ENCODE measurements at places on chromosomes 3 and 15.

GRCh38 chr15:48794697-48795134 is 16.2 kb downstream of the CEP152 start:
- DNase-seq: no peak

DNA sequence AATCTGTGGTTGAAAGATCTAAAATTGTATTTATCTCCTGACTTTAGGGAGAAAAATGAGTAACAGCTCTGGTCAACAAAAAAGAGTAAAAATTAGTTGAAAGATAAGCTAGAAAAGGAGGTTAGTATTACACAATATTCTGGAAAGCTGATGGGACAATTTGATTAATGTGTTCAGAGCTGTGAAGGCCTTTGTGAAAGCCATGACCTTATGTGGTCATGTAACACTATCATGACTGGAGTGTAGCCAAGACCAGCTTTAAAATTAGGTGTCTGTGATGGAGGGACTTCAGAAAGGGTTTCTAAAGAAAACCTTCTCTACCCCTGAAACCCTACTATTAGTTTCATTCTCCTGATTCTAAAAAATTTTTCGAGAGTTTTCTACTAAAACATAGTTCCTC is 127.2 kb downstream of the NFKBIZ start:
- DNase-seq: no peak

- no peak for DNase-seq
Measured at GRCh38 chr3:78221300-78221699, 1181.4 kb downstream of the ROBO2 start.

DNA sequence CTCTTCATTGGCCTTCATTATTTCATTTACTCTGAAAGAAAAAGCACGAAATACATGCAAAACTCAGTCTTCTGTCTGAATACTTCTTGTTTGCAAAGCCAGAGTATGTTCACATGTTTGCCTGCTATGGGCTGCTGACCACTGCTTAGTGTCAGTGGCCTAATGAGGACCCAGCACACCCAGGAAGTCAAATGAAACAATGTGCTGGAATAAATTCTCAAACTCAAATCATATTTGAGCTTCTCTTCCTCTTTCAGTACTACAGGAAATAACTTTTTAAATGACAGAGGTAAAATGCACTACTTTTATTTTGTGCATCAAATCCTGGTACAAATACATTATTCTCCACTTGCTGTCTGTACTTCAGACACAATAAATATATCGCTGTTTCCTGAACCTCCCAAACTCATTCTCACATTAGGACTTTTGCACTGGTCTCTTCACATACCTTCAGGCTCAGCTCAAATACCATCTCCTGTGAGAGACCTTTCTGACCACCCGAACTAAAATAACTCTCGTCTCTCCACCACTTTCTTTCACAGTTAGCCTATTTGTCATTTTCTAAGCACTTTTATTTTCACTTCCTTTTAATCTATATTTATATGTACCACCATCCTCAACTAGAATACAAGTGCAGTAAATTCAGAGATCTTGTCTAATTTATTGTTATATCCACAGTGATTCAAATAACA is 176.8 kb downstream of the TUSC7 start:
- no peak for DNase-seq

- no peak for DNase-seq
Measured at GRCh38 chr3:37979541-37980461, 10.8 kb upstream of the VILL start.

DNA sequence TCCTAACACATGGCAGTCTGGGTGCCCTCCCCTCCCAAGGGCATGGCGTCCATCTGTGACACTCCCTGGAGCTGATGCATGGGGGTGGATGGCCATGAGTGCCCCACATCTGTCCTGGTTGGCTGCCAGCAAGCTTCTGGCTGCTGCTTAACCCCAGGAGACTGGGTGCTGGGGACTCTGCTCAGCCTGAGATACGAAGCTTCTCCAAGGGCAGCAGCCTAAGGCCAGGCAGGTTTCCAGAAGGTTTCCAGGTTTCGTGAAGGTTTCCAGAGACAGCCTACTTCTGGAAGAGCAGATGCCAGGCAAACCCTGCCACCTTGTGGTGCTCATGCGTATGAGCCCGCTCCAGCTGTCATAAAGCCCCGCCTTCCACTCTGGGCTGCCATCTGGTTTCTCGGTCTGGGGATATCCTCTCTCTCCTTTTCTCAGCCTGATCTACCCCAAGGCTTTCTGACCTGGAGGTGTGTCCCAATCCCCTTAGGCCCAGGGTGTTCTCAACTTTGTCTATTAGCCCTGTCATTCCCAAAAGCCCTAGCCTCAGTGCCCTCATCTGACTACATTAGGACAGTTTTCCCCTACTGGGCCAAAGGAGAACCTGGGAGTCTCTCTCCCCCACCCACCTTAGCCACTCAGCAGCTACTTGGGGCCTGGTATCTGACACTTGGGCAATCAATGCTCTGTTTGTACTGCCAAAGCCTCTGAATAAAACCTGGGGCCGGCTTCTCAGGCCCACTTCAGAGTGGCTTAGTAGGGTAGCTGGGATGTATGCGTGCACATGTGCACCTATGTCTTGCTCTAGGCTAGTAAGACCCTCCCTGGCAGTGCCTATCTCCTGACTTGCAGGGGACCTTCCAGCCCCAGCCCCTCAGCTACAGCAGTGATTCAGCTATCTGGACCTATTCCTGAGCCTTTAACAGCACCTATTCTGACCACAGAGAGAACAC is 12.0 kb downstream of the MRPL46 start:
- peak; percentile 53 for DNase-seq

DNA sequence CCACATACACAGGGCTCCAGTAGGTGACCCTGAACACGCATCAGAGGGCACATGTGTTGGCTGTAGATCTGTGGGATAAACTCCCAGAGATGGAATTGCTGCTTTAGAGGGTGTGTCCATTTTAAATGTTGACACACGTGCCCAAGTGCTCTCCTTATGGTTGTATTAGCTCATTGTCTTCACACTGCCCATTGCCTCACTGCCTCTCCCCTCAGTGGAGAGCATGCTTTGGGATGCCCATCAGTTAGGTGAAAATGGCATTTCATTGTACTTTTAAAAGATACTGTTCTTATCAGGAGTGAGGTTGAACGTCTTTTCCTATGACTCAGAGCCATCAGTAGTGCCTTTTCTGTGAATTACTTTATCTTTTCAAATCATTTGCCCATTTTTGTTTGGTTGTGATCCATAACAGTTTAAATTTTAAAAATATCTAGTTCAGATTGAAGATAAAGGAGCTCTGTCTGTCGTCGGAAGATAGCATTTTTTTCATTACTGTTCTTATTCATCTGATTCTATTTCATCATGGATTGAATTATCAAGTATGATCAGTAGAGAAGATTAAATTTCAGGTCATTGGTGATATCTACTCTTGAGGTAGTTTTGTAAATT is 120.7 kb downstream of the CHDH start:
- DNase-seq: no peak

GRCh38 chr3:126340943-126341754 is 16.1 kb downstream of the KLF15 start:
- DNase-seq: no peak

DNA sequence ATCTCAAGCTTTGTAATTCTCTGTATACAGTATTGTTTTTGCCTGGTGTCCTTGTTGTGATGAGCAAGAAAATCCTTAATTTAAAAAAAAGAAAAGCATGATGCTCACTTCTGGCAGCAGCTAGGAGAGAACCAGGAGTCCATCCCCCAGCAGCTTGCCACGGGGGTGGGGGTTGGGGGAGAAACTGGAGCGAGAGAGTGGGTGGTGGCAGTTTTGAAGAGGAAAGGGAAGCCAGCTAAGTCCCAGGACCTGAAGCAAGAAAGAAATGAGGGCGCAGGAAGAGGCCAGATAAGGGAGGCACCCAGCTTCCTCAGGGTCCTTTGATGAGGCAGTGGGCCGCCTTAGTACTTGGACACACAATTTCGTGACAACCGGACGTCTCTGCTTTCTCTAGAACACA is 23.5 kb downstream of the CHAC1 start:
- no peak for DNase-seq

DNA sequence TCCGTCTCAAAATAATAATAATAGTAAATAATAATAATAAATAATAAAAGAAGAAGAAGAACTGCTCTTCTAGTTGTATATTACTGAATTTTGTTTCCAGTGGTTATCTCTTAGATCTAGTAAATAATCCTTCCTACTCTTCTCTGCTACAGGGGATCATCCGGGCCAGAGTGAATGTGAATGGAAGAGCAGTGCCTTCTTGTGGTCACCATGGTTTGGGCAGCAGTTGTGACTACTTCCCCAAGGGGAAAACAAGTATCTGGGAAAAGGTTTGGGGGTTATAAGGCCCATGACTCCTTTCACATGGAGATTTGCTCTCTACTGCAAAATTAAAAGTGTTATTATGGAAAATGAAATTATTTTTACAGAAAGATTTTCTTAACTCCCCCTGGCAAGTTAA is 5.5 kb upstream of the OR5K1 start:
- DNase-seq: no peak

GRCh38 chr3:12974819-12975218 is 98.4 kb downstream of the IQSEC1 start:
- DNase-seq: no peak

GRCh38 chr3:34882764-34883163 is 756.6 kb upstream of the ARPP21 start:
- DNase-seq: no peak

DNA sequence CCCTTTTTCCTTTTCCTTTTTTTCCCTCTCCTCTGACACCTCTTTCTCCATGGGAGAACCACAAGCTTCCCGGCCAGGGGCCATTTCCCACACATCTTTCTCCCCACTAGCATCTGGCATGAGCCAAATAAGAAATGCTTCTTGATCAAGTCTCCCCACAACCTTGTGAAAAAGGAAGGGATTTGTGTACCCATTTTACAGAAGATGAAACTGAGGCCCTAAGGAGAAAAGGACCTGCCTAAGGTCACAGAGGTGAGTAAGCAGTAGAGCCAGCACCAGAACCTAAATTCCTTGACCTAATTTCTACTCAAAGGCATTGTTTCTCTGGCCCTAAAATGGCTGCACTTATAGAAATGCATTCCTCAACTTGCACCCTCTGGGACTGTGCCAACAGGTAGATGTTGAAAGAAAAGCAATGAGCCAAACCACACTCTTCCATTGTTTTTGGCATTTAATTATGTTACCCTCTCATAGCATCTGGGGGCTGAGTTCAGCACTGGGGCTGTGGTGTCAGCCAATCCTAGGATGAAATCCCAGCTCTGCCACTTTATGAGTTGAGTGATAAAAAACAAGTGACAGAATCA is 81.7 kb upstream of the TLE3 start:
- no peak for DNase-seq

- DNase-seq: no peak
Measured at GRCh38 chr15:70092464-70093027, 5.2 kb downstream of the TLE3 start.

DNA sequence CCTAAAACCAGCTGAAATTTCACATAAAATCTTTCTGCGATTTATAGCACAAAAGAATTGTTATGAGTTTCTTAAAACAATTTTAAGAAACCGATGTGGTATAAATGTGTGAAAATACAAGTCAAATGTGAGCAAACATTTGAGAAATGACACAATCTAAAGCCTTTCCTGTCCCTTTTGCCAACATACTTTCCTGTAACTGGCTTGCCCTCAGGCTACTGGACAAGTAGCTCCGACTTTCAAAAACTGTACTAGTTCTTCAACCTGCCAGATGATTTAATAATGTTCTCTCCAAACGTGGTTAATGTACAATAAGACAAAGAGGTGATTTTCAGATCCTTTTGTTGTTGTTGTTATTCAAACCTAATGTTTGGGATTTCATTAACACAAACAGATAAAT is 105.9 kb upstream of the ARHGEF26 start:
- no peak for DNase-seq

- no peak for DNase-seq
Measured at GRCh38 chr3:65042675-65043074, 354.9 kb upstream of the ADAMTS9 start.
